Germinal center (tissue), 1 donor: ENCODE measurements at places on chromosomes 13 and 19.
A peak's percentile ranks its signal among the peaks of the same experiment; 100 is the strongest.

DNA sequence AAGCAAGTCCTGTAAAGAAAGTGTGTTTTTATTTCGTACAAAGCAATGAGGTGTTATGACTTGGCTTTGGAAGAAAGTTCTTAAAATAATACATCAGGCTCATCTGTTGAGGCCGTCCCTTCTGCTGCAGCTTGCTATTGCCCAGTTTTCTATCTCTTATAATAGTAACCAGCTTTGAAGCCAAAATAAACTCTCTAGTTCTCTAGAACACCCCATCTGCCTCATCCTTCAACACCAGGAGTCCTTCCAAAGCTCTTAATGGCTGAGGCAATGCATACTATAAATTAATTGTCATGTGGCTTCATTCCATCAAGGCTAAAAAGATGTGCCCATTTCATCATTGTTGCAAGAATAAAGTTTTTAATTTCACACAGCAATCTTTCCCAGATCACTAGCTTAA lies 49.4 kb upstream of the IPO5 start:
- no peak for DNase-seq

DNA sequence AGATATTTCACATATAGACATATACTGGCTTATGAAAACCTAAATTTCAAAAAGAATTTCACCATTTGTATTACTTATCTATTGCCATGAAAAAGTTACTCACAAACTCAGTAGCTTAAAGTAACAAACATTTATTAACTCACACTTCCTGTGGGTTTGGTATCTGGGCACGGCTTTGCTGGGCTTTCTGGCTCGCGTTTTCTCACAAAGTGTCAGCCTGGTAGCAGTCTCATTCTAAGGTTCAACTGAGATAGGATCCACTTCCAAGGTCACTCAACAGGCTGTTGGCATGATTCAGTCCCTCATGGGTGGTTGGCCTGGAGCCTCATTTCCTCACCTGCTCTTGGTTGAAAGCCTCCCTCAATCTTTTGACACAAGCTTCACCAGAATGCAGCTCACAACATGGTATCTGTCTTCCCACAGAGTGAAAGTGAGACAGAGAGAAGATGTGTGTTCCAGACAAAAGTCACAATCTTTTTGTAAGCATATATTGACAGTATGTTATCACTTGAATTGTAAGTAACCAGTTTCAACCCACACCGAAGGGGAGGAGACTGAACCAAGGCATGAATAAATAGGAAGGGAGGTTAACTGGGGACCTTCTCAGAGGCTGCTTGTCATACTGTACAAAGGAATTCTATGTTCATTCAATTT lies 1065.8 kb upstream of the SPRY2 start:
- no peak for DNase-seq

DNA sequence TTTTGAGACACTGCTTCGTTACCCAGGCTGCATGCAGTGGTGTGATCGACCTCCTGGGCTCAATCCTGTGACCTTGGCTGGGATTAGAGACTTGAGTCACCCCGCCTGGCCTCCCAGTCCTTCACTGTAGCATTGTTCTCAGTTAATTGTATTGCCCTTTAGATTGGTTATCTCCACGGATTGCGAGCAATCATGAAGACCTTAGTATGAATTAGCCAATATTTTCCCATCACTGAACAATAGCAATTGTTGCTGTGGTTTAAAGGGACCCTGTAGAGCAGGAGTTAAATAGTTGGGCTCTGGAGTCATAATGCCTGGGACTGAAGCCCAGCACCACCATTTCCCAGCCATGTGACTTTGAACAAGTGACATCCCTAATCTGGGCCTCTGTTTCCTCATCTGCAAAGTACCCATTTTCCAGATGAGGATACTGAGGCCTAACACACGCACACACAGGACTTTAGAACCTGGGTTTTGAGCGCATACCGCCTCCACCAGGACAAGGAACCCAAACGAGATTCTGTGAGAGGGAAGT lies 8.4 kb downstream of the PPP1R14A start:
- no peak for DNase-seq

GRCh38 chr19:12766051-12766521 lies 9.3 kb downstream of the HOOK2 start:
- peak; percentile 69 for DNase-seq

GRCh38 chr13:60398907-60399589 lies 2.0 kb downstream of the TDRD3 start:
- no peak for DNase-seq

GRCh38 chr19:49643466-49643865 lies 1.5 kb downstream of the SCAF1 start:
- DNase-seq: no peak

DNA sequence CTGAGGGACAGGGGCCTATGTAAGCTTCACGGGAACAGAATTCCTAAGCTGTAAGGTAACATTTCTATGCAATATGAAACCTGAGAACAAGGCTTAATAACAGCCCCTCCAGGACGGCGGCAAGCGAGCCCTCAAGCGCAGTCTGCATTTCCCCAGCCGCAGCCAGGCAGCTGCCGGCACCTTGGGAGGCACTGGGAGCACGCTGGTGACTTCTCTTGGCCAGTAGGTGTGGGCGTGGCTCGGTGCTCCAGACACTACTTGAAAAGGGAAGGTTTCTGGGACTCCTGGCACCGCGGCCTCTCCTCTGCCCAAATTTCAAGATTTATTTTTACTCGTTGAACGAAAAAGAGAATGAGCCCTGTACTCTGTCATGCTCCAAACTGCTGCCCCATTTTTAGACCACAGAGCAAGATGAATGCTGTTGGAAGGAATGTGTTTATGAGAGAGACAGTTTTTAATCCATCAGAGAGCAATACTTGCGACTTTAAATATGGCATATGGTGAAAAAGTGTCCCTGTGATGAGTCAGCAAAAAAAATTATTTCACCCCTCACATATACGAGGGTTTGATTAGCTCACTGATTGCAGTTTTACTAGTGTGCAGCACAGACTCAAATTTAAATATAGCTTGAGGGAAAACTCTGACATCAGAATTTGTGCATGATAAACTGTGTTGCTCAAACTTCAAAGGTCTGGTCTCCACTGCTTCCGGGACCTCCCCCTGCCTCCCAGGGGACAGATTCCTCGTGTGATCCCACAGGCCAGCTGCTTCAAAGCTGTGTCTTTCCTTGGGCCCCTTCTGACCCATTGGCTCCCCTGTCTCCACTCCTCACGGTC lies 81.2 kb downstream of the COL4A2 start:
- DNase-seq: no peak

GRCh38 chr13:21638319-21639282 lies 32.3 kb upstream of the FGF9 start:
- DNase-seq: peak; percentile 42

- DNase-seq: no peak
Measured at GRCh38 chr19:42424345-42424707, 2.9 kb downstream of the LIPE start.

DNA sequence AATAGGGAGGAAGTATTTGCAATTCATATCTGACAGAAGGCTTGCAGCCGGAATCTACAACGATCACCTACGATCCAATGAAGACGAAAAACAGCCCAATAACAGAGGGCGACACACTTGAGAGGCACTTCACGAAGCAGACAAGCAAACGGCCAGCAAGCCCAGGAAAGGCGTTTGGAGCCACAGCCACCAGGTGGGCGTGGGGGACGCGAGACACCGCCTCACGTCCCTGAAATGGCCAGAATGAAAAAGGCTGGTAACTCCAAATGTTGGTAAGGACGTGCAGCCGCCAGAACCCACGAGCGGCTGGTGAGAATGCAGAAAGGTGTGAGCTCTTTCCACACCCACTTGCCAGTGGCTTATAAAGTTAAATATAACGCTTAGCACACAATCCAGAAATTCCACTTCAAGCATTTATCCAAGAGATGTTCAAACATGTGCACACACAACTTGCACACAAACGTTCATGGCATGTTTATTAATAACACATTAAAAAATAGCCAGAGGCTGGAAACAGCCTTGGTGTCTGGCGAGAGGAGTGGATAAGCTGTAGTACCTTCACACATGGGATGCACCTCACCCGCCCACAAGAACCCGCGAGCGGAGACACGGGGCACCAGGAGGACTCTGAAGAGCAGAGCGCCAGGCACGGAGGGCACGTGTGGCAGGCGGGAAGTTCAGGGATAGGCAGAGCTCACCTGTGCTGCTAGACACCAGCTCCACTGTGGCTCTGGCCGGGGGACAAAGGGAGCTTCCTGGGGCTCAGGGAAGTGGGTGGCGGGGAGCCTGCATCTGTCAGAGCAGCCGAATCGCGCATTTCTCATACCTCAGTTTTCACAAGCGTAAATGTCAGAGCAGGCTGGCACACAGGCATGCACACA lies 89.3 kb downstream of the SPACA7 start:
- no peak for DNase-seq

DNA sequence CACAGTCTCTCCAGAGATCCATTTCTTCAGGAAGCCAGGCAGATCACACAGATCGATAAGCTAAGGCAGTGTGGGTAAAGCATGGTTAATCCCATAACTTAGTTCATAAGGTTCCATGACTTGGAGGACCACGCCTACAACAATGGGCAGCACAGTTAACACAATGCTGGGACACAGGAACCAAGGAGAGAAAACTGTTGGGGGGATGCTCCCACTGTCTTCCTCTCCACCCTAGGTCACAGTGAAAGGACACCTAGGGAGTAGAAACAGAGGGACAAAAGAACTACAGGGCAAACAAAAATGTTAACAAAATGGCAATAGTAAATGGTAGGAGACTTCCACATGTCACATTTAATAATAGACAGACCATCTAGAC lies 20.8 kb upstream of the ZNF181 start:
- DNase-seq: no peak

- DNase-seq: no peak
Measured at GRCh38 chr13:42715909-42716308, 65.5 kb upstream of the FAM216B start.

DNA sequence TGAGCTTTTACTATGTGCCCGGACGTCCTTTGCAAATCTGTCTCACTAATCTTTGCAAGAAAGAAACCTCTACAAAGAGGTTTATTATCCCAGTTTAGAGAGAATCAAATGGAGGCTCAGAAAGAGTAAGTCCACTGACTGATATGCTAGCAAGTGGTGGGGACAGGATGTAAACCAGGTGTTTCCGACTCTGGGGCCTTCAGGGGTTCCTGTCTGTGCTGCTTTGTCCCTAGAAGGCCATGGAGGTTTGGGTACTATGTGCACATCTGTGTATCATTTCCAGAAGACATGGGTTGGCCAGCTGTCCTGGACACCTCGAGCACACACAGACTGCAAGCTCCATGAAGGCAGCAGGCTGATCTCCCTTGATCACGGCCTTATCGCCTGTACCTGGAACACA lies 1.2 kb upstream of the KPTN start:
- no peak for DNase-seq
